ENCODE measurements at places on chromosomes 11 and 22. TPM values are rescaled to one million over a fixed set of nuclear protein-coding genes. Genes with fewer than 3 reads are reported as not detected.
A peak's percentile ranks its signal among the peaks of the same experiment; 100 is the strongest.

GRCh38 chr11:56783448-56784041, 35.0 kb upstream of the OR9G4 start:
- peak; percentile 13 for DNase-seq
- no peaks in the 10 kb centered on the region for H3K36me3 ChIP-seq
- no peaks in the 10 kb centered on the region for H3K27me3 ChIP-seq

- H3K27me3 ChIP-seq: no peaks in the 10 kb centered on the region
- DNase-seq: no peak
- peaks cover 67% of the 10 kb centered on the region for H3K36me3 ChIP-seq
- peaks cover 25% of the 10 kb centered on the region for H3K4me1 ChIP-seq
- peak overlapping the region; percentile 96 for H3K27ac ChIP-seq
Observed at GRCh38 chr11:66639066-66639813, 737 bp downstream of the RBM4 start.

DNA sequence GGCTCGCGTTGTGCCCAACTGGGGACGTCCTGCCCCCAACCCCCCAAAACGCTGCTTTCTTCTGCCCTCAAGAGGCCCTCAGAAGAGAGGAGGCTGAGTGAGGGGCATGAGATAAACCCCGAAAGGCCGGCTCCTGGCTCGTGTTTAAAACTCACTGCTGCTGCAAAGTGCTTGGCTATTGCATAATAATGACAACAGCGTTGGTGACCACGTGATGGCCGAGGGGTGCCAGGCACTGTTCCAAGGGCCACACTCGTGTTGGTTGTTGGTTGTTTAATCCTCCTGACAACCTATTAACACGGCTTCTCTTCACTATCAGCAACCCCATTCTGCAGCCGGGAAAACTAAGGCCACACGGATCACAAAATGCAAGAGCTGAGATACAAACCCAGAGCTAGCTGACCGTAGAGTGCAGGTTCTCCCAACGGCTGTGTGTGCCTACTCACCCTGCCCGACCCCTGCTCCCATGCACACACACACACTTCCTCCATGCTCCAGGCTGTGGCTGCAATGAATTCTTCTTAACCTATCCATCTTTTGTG, 51.0 kb downstream of the ANO1 start:
- H3K4me3 ChIP-seq: no peak overlapping the region
- H3K36me3 ChIP-seq: no peaks in the 10 kb centered on the region
- DNase-seq: no peak
- peaks cover 63% of the 10 kb centered on the region for H3K27me3 ChIP-seq
- peaks cover 9% of the 10 kb centered on the region for H3K4me1 ChIP-seq

DNA sequence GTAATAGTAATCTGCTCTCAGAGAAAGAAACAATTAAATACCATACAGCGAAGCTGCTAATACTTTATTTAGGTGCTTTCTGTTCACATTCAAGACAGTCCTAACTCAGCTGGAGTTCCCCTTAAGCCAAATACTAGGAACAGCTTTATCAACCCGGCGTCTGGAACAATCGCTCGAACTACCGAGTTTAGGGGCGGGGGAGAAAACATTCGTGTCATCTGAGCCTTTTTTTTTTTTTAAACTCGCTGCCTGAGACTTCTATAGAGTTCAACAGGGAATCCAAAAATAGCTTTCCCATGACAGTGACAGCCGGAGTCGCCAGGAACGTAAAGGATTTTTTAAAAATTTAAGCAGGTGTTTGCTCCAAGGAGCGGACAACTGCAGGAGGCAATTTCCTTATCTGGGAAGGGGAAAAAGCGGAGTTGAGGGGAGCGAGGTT, 852 bp downstream of the TRAF6 start:
- DNase-seq: peak; percentile 27
- H3K27me3 ChIP-seq: no peaks in the 10 kb centered on the region
- peak overlapping the region; percentile 92 for H3K27ac ChIP-seq
- peaks cover 8% of the 10 kb centered on the region for H3K36me3 ChIP-seq
- H3K4me1 ChIP-seq: no peaks in the 10 kb centered on the region

GRCh38 chr22:50436841-50437341, 37.9 kb downstream of the SBF1 start:
- H3K4me1 ChIP-seq: peaks cover 9% of the 10 kb centered on the region
- H3K27me3 ChIP-seq: no peaks in the 10 kb centered on the region
- H3K4me3 ChIP-seq: no peak overlapping the region
- H3K36me3 ChIP-seq: peaks cover 61% of the 10 kb centered on the region
- DNase-seq: no peak
- no peak overlapping the region for H3K27ac ChIP-seq

MS4A15 gene
- total RNA-seq: not detected

TUB gene
- not detected for total RNA-seq

NRXN2 gene
- total RNA-seq: 0.47 TPM
